CD4-positive, CD25-positive, alpha-beta regulatory T cell (primary cell): ENCODE measurements at places on chromosomes 12 and 14.
A peak's percentile ranks its signal among the peaks of the same experiment; 100 is the strongest.

DNA sequence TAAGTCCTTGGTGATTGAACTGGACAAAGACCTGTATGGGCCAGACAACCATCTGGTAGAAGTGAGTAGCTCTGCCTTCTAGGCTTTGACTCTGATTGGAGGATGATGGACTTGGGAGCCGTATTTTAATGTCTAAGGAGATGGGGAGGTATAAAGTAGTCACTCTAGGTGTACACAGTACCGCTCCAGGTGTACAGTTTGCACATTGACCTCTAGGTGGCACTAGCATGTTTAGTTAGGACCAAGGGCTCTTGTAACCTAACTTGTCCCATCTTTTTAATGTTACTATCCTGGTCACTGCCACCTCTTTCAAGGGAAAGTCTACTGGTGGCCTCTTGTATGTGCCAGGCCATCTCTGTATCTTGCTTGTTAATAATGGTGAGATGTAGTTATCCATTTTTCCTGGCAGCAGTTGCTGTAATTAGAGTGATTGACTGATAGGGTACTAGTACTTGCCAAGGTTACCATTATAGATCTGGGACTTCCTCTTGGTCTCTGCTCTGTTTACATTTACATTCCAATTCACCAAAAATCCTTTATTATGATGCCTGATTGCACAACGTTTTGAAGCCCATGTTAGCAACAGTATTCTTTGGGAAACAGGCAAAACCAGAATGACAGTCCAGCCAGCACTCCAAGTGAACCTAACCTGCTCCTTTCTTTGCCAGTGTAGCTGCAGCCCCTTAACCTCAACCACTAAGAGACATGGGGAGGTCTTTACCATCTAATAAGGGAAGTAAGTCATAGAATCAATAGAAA lies 3.6 kb downstream of the SMARCD1 start:
- peak; percentile 60 for DNase-seq

GRCh38 chr12:106919910-106920544 lies 35.7 kb upstream of the TMEM263 start:
- peak; percentile 61 for DNase-seq

- no peak for DNase-seq
These were observed 70.4 kb upstream of the BTG1 start for GRCh38 chr12:92216092-92216491.

- DNase-seq, result no peak
These were observed 157.0 kb upstream of the RBM19 start for GRCh38 chr12:114123108-114123507.

GRCh38 chr12:67891596-67891995 lies 97.7 kb upstream of the IFNG-AS1 start:
- no peak for DNase-seq

DNA sequence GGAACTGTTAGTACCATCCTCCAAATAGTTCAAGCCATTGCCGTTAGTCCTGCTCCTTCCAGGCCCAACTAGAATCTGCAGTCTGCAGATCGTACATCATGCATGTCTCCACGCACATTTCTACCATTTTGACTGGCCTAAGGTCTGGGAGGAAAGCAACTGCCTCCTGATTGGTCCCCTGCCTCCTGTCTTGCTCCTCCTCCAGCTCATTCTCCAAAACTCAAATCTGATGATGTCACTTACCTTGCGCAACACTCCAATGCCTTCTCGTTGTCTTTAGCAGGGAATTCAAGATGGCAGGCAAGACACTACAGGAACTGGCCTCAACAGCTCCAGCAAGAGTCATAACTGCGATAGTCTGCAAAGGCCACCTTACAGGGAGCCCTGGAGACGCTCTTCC lies 9.7 kb upstream of the HCAR1 start:
- no peak for DNase-seq
